Erythroblast (primary cell): ENCODE measurements at places on chromosomes 4 and X.

- DNase-seq, result no peak
Measured at GRCh38 chrX:138638996-138639395, 72.5 kb downstream of the FGF13 start.

- no peak for DNase-seq
Measured at GRCh38 chr4:150337734-150338133, 244.2 kb upstream of the MAB21L2 start.

- DNase-seq, result no peak
Measured at GRCh38 chrX:39910651-39911050, 187.1 kb downstream of the BCOR start.

DNA sequence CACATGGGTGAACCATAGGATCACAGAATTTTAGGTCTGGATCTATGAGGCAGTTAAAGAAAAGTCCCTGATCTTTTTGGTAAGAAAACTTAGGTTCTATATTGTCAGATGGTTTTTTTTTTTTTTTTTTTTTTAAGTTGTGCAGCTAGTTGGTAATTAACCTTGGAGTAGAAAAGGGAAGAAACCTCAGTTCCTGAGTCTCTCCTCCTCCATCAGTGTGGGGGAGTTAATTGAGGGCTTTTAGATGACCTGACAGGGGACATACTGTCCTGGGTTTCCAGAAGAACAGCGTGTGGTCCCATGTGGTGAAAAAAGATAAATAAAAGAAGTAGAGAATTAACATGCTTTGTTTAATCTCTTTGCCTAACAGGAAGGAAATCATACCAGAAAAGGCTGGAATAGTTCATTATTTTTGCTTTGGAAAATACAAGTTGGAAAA lies 123.7 kb downstream of the ARHGAP10 start:
- DNase-seq, result no peak
